HS-5 (cell line): ENCODE measurements at places on chromosomes 3 and 15.

- DNase-seq = no peak
Measured at GRCh38 chr15:47741082-47741481, 23.8 kb downstream of the SEMA6D start.

GRCh38 chr3:170689296-170689829 lies 103.5 kb upstream of the SLC7A14 start:
- DNase-seq = peak; percentile 91

DNA sequence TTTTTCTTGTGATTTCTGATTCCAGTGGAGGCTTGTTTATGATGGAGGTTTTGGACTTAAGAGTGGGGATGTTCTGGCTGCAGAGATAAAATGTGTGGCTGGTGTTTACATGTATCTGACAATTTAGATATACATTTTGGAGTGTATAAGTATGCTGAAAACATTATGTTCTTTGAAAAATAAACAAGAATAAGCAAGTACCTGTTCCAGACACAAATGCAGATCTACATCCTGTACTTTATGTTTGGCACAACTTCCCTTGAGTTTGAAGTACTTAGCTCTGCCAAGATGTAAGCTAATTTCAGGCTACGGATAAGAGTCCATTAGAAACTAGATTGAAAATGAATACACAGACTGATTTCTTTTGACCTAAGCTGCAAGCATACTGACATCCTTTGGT lies 277.2 kb downstream of the CHST2 start:
- no peak for DNase-seq

GRCh38 chr3:78569804-78570203 lies 1198.0 kb downstream of the ROBO1 start:
- no peak for DNase-seq

DNA sequence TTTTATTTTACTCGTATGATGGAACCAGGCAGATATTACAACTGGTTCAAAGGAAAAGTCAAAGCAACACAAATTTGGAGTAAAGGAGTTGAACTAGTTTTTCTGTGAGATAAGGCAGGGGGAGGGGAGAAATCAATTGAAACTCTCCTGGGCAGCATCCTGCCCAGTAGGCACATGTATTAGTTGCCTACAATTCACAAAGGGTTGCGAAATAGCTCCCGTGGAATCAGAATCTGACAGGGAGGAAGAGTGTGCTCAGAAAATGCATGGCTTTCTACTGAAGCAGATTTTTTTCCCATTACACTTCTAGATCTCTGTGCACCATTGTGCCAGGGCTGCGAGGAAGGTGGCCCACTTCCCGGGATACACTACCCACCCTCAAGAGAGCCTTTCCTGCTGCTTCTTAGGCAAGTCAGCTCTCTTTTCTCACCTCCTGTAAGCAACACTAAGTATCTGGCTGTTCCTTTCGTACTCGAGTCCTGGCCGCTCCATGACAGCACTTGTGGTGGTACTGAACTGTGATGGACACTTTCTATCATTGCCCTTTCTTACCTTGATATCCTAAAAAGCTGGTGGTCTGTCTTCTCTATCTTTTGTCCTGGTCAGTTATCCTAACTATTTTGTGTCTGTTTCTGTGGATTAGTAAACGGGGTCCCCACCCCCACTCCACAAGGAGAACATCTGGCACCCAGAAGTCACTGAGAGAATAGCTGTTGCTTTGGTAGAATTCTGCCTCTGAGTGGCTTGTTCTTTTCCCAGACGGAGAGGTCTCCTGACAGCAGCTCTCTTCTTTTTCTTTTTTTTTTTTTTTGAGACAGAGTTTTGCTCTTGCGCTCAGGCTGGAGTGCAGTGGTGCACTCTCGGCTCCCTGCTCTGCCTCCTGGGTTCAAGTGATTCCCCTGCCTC lies 74.8 kb downstream of the RPL39L start:
- DNase-seq = no peak

DNA sequence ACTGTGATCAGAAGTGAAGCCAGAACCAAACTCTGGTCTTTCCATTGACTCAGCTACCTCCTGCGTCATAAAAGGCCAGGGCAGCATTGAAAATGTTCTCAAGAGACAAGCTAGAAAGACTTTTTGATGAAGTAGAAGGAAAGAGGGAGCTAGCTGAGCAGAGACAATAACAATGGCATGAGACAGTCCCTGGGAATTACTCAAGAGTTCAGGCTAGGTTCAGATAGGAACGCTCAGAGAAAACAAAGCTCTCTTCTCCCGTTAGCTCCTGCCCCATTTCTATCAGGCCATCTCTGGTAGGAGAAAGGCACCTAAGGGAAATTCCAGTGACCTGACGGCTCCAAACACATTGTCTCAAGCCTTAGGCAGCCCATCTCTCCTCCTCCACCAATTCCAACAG lies 7.0 kb upstream of the OXTR start:
- no peak for DNase-seq

GRCh38 chr3:123404391-123404790 lies 44.5 kb downstream of the ADCY5 start:
- no peak for DNase-seq

DNA sequence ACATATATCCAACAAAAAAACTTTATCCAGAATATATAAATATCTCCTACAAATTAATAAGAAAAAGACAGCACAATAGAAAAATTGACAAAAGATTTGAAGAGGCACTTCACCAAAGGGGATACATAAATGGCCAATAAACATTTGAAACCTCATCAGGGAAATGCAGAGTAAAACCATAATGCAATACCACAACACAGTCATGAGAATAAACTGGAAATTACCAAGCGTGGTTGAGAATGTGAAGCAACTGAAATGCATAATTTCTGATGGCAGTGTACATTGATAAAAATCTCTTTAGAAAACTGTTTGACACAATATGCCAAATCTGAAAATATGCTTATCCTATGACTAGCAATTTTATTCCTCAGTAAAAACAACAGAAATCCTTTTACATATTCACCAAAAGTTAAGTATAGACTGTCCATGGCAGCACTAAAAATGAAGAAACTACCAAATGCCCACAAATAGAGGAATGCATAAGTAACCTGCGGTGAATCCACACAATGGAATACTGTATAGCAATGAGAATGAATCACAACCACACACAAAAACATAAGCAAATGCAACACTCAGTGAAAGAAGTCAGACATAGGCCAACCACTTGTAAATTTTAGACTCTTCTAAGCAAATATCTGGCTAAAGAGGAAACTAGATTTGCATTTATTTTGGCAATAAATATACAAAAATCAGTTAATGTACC lies 7.9 kb downstream of the LYZL4 start:
- no peak for DNase-seq

DNA sequence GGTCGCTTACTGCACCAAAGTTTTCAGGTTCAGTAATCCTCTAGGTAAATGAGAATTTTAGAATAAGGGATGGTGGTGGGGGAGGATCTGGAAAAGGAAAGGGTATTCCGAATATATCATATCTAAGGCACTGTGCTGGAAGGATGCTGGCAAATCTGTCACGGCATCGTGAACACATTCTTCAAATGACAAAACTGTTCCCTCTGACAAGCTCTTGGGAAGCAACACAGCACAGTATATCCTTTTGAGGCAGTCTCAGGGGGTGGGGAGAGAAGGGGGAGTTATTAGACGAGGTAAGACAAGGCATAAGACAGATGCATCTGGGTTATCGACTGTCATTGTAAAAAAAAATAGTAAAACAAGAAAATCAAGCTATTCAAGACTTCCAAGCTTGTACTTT lies 289.6 kb upstream of the LRRN1 start:
- no peak for DNase-seq

DNA sequence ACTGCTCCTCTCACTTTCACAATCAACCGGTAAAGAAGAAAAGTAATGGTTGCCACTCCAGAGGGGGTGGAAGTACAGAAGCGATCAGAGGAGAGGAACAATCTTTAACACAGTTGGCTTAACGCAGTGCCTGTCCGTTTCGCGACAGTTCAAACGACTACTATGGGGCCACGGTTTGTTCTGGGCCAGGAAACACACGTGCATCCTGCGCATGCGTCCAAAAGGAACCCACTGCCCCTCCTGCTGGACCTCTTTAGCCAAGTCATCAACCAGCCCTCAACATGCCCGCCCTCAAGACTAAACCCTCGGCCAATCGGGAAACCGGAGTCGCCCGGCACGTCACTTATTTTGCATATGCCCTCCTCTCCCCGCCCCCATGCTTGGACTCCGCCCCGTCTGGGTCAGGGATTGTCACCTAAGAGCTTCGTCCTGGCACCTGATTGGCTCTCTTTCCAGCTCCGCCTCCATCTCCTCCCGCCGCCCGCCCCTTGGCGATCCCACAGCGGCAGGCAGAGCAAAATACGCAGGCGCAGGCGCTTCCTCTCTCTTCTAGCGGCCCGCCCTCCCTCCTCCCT lies 345 bp upstream of the CDV3 start:
- peak; percentile 100 for DNase-seq

GRCh38 chr15:25901811-25902605 lies 38.9 kb upstream of the ATP10A start:
- no peak for DNase-seq

DNA sequence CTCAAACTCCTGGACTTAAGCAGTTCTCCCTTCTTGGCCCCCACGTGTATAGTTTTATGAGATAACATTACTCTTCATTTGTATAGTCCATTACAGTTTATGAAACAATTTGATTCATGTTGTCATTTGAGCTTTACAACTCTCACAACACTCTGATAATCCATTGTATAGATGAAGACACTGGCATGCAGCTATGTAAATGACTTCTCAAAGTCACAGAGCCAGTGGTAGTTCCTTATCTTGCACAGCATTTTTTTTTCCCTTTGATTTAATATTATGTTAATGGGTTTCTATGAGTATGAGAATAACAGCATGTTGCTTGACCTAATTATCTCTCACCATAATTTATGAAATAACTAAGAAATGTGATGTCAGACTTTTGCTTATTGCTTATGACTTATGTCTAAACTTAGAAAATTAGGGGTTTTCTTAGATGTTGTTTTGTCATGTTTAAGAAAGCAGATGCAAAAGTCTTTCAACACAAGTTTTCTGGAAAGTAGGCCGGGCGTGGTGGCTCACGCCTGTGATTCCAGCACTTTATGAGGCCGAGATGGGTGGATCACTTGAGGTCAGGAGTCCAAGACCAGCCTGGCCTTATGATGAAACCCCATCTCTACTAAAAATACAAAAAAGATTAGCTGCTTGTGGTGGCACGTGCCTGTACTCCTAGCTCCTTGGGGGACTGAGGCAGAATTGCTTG lies 13.3 kb downstream of the VPS8 start:
- no peak for DNase-seq

GRCh38 chr3:45553469-45553974 lies 41.0 kb upstream of the LIMD1 start:
- DNase-seq = peak; percentile 11

DNA sequence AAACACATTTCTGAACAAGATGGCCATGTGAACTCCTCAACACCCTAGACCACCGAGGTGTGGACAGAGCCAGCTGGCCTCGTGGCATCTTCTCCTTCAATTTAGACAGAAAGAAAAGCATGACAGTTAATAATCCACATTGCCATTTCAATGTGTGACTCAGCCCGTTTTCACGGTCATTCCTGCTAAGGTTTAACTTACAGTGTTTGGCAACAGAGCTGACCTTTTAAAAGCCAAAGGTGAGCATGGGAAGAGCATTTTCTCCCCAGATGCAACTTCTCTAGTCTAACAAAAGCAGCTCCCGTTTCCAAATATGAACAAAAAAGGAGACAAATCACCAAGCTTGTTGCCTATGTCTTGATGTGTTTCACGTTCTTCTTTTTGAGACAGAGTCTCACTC lies 417.6 kb upstream of the WNT5A start:
- DNase-seq = no peak

DNA sequence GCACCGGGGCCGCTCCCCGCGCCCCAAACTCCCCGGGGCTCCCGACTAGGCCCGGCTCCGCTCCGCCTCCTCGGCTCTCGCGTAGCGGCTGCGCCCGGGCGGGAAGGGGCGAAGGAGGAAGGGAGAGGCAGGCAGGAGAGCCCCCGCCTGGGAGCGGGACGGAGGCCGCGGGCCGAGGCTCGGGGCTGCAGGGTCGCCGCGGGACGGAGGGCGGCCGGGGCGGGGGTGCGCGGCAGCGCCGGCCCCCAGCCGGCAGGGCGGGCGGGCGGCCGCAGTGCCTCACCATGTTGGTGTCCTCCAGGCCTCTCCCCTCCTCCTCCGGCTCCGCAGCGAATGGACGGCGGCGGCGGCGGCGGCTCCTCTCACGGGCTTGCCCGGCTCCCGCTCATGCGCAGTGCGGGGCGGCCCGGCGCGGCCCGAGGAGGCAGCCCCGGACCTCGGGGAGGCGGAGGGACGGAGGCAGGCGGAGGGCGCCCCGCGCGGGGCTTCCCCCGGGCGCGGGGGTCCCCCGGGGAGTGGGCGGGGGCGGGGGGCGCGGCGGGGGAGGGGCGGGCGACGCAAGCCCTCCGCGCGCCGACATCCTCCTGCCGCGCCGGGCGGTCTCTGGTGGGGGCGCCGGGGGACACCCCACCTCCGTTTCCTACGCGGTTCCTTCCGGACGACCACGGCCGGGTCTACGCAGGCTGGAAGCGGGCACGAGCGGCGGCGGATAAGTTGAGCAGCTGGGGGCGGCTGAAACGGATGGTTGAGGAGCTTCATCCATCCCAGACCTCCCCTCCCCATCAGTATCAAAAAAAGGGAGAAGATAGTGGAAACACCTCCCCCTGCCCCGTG lies at the start of gene DCUN1D1:
Gene DCUN1D1, minus strand, starts transcription at position 335 of the 834 bp plus-strand sequence. Its CDS starts 49 bp downstream, at position 286.
- no peak for DNase-seq

GRCh38 chr3:33768578-33769330 lies 29.7 kb upstream of the PDCD6IP start:
- no peak for DNase-seq

DNA sequence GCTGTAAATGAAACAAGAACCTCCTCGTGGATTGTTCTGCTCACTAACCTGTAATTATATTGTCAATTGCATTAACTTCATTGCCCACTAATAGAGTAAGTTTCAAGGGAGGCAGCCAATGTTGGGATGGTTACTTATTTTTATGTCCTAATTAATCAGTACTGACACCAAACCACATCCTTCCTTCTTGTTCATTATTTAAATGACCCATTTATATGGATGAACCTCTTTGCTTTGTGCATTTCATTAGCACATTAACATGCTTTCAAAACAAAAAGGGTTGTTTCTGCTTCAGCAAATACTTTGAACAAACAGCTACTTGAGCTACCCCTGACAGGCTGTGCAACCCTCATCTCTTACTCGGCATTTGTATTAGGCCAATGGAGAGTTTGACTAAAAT lies 374.2 kb downstream of the MECOM start:
- no peak for DNase-seq

- DNase-seq = no peak
Measured at GRCh38 chr15:34701536-34701935, 53.3 kb downstream of the GJD2 start.

GRCh38 chr15:75695220-75695619 lies 17.4 kb downstream of the CSPG4 start:
- DNase-seq = no peak

GRCh38 chr3:140953028-140953960 lies 11.7 kb downstream of the SLC25A36 start:
- no peak for DNase-seq

DNA sequence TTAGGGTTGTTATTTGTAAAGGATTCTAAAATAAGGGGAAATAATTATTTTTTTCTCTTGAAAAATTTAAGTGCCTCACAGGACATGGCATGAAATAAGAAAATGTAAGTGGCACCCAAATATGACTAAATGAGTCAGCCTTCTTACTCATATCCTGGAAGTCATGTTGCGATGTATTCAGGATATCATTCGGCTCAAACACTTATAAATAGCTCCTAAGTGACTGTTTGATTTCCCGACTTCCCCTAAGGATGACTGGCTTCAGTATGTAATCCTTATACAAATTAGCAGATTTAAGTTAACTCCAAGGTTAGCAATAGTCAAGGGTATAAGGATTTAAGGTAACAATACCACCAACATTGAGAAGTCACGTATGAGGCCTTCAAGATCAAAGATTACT lies 57.3 kb upstream of the OSTN start:
- DNase-seq = peak; percentile 85

GRCh38 chr3:46978985-46979944 lies at the start of gene NBEAL2:
TSS of gene NBEAL2 (plus strand) at chr3:46979666. CDS start at chr3:46979862, 196 bp downstream.
- peak; percentile 56 for DNase-seq
